ENCODE measurements at places on chromosomes 1 and 21. TPM values are rescaled to one million over a fixed set of nuclear protein-coding genes. Genes with fewer than 3 reads are reported as not detected.

TTC39A gene
- 4.1 TPM for total RNA-seq

THEM5 gene
- not detected for total RNA-seq

FAM3B gene
- not detected for total RNA-seq

AGTRAP gene
- 47.5 TPM for total RNA-seq

RCSD1 gene
- 49.2 TPM for total RNA-seq

LIN28A gene
- not detected for total RNA-seq

Data from dermis blood vessel endothelial cell (primary cell).